NCI-H187 (cell line): ENCODE measurements at places on chromosomes 7 and 10.
A peak's percentile ranks its signal among the peaks of the same experiment; 100 is the strongest.

DNA sequence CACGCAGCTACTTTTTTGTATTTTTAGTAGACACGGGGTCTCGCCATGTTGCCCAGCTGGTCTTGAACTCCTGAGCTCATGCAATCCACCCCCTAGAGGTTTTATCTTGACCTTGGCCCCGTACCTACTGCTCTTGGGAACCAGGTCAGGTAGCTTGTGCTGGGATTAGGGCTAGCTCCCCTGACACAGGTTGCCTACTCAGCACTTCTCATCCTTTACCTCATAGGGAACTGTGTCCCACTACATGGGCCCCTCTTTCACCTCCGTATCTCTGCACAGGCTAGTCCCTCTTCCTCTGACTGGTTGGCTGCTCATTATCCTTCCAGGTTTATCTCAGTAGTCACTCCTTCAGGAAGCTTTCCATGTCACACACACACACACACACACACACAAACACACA, 58.0 kb upstream of the ITPRID1 start:
- no peak for DNase-seq

GRCh38 chr10:129609551-129609950, 142.5 kb downstream of the MGMT start:
- no peak for DNase-seq

GRCh38 chr10:95503001-95503400, 58.2 kb downstream of the SORBS1 start:
- DNase-seq: no peak

DNA sequence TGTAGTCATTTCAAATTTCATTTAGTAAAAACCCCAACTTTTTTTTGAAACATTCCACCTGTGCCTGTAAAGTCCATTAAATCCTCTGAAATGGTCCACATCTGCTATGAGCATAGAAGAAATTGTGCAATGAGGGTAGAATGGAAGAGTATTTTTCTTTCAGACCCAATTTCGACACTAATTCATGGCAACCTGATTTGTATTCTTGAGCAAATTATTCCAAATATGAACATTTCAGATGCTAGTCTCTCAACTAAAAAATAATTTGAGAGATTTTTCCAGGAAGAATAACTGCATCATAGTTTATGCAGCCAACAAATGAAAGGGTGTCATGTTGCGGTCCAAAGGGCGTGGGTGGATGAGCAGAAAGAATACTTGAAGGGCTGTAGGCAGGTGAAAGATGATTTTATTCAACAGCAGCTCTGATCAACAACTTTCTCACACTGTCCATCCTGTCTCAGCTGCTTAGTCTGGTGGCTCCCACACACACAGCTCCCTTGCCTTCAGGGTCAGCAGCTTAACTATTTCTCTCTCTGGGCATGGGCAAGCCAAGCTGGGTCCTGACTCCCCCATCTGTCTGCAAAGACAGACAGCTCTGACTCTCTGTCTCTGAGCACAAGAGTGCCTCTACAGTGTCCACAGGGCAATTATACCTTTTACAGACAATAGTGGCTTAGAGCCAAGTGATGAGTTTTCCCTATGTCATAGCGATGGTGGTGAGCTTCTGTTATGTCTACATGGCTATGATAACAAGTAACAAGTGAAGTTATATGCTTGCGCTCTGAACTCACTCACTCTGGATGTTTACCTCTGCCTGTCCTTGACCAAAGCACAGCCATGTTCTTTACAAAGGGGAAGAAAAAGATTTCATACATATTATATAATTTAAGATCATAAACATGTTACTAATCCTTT, 11.5 kb downstream of the STEAP2 start:
- DNase-seq: no peak

- DNase-seq: no peak
Measured at GRCh38 chr7:11689096-11689495, 142.9 kb downstream of the THSD7A start.

DNA sequence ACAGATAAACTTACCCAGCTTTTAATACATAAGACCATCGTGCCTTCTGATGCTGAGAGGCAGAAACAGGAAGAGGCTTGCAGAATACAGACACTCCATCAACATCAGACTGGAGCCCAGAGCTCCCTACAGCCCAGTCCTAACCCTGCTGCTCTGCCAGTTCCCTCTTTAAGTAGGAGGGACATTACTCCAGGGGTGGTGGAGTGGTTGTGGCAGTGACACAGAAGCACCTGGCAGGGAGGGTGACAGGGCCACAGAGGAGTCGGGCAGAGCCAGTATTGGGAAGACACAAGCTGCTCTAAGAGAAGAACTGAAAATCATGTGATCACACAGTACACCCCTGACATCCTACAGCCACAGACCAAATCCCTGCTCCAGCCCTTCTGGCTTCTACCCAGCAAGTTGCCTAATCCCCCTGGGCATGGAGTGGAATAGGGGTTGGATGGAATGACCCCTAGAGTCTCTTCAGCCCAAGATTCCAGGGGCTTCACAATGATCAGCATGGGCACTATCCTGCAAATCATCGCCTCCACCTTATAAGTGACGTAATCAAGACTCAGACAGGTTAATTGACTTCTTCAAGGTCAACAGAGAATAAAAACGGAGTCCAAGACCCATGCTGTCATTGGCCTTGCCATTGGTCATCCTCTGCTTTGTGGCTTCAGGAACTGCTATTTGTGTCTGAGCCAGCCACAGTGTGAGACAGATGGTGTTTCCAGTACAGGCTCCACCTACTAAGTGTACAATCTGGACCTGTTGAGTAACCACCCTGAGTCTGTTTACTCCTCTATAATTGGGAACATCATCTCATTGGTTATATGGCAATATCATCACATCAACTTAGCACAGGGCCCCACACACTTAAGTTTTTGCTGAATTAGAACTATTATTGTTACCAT, 61.1 kb upstream of the ZMIZ1 start:
- no peak for DNase-seq

- DNase-seq: no peak
Measured at GRCh38 chr10:75234683-75235374, 928 bp downstream of the COMTD1 start.

GRCh38 chr7:128875523-128875948, 12.9 kb downstream of the ATP6V1F start:
- no peak for DNase-seq

- DNase-seq: no peak
Measured at GRCh38 chr7:24911213-24911603, 68.8 kb downstream of the OSBPL3 start.

DNA sequence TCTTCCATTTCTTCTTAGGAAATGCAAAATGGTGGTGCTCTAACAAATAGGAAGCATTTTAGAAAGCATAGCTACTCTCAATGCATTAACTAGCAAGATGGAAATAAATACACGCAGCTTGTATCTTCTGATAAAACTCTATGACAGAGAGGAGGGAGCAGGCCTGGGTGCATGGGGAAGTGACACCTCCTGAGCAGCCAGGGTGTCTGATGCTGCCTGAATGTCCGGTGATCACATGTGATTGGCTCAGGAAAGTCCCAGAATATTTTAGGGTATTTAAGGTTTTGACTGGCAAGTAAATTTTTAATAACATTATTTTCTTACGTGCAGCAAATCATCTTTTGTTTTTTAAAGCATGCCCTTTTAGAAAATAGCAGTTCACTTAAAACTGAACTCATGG, 261.0 kb upstream of the KLF6 start:
- DNase-seq: no peak

- no peak for DNase-seq
Measured at GRCh38 chr7:8109196-8110022, 140.8 kb downstream of the GLCCI1 start.

DNA sequence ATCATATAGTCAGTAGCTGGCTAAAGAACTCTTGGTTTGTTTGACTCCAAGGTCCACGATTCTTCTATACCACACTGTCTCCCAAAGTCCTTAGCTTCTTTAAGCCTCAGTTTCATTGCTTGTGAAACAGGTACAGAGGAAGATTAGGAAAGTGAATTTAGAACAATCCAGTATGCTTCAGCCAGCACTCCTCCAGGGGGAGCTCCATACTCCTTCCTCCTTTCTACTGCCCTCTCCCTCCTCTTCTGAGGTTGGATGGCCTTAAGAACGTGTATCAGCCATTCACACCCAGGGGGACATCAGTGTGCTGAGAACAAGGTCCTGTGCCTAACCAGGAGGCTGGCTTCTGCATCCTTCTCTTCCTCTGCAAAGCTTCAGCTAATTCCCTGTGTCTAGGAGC, 54.8 kb upstream of the CALD1 start:
- no peak for DNase-seq

GRCh38 chr10:26887611-26888215, 27.0 kb upstream of the ABI1 start:
- no peak for DNase-seq

DNA sequence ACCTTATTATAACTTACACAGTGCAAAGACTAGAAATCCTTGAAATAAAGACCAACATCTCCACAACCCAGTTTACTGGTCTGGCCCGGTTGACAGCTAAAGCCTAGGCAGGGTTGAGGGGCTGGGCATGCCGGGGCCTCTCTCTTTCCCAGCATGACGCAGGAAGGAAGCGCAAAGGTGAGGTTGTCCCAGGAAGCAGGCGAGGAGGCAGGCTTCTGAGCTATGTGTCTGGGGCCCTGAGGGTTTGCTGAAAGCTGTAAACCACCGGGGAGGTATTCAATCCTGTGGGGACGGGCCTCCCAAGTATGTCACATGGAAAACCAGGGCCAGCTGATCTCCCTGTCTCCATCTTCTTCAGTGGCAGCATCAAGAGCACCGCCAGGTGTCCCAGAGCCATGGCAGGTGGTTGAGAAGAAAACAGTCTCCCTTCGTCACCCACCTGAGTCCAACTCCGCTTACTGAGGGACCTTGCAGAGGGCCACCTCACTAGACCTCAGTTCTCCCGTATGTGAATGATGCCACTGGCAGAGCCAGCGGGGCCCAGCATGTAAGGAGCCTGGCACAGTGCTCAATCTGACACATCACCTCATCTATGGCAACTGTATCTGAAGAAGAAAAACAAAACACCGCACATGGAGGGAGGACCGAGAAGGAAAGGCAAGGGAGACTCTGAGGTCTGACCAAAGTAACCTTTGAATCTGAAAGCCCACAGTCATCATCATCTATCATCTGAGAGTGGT, 49.5 kb downstream of the FAM53B start:
- DNase-seq: peak; percentile 13

GRCh38 chr7:101634196-101634717, 5.2 kb upstream of the MYL10 start:
- no peak for DNase-seq

DNA sequence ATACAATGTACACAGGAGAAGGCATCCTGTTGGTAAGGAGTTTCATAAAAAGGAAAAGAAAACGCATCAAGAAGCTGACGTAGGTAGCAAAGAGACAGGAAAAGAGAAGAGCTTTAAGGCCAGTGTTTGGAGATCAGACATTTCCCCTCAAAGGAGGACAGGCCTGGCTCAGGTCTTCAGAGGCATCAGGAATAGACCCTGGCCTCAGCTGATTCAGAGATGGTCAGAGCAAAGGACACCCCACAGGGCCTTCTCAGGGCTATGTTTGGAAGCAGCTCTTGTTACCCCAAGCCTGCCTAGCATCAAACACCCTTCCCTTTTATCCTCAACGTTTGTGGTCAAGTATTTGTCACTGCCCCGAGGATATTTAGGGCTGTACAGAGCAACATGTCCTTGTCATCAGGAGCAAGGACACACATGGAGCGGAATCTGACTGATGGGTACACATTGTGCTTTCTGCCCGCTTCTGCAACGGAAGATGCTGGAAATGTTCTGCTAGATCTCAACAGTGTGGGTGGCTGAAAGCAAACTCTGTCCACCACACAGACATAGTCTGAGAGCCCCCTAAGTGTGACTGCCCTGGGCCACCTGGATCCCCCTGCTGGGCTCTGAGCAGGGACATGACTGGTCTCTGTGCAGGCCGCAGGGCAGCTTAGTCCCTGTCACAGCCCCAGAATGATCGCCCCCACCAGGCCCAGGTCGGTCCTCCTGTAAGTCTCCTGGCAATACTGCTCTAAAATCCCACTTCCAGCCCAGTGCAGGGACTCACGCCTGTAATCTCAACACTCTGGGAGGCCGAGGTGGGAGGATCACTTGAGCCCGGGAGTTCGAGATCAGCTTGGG, 1.0 kb upstream of the ZDHHC4 start:
- DNase-seq: no peak

DNA sequence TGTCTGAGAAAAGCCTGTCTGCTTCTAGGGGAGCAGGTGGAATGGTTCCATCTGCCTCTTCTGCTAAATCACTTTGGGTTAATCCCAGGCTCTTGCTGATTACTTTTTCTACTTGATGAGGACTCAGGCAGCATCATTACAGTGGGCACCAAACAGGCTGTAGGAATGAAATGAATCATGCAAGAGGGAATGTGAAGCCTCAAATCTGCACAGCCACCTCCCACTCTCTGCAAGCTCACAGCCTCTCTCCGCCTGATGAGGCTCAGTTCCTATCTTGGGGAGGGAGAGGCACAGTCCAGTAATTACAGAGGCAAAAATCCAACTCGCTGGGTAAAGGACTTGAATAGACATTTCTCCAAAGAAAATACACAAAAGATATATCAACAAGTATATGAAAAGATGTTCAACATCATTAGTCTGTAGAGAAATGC, 34.0 kb downstream of the HSPA12A start:
- no peak for DNase-seq

GRCh38 chr7:152520861-152521302, 85.1 kb upstream of the KMT2C start:
- no peak for DNase-seq

DNA sequence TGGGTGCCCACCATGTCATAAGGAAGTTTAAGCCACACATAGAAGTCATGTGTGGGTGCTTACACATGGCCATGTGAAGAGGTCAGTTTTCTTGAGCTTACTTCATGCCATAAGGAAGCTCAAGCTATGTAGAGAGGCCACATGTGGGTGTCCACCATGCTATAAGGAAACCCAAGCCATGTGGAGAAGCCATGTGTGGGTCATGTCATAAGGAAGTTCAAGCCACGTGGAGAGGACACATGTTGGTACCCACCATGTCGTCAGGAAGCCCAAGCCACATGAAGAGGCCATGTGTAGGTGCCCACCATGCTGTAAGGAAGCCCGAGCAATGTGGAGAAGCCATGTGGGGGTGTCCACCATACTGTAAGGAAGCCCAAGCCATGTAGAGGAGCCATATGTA, 1089.2 kb upstream of the AUTS2 start:
- DNase-seq: no peak

DNA sequence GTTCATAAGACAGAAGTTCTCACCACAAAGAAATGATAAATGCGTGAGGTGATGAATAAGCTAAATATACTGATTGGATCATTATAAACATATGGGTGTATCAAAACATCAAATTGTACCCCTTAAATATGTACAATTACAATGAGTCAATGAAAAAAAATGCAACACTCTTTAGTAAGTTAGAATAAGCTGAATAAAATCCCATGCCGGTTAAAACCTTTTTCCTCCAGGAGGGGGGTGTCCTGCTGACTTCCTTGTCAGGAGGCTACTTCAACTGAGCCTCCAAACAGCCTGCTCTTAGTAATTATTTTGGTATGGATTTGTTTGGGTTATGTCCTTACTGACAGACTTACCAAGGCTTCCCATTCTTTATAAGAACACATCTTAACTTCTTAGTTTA, 649.1 kb downstream of the INHBA start:
- no peak for DNase-seq

- DNase-seq: peak; percentile 80
Measured at GRCh38 chr10:86756511-86757112, at the start of gene BMPR1A. Gene BMPR1A, plus strand, starts transcription at chr10:86756619. Its CDS starts 119,400 bp downstream, at chr10:86876019.
